Karpas-422 (cell line): ENCODE measurements at places on chromosomes 2 and 18.

DNA sequence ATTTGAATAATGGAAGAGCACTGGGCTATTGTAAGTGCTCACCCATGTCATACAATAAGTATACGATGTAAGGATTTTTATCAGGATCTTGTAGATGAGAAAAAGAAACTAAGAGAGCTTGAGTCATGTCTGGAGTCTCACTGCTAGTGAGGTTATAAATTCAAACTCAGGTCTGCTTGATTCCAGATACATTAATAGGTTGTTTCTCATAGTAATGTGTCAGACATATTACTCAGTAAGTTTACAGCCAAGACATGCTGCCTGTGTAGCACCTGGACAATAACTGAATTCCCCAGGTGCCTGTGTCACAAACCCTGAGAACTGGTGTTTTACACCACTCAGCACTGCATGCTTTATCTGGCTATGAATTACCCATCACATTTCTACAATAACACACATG, 216.9 kb upstream of the LRP1B start:
- no peak for DNase-seq

DNA sequence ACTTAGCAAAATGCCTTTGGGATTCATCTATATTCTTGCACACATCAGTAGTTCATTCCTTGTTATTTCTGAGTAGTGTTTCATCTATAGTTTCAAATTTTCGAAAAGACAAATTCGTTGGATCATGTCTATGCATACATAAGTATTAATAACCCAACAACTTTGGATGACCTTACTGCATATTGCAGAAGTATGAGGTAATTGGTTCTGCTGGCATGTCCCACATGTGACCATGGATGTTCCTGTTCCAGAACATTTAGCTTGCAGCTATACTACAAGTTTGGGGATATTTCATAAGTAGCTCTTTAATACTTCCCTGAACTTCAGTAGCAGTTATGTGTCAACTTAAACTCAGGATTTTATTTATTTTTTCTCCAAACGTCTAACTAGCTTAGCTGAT, 44.9 kb downstream of the APLF start:
- DNase-seq, result no peak

GRCh38 chr2:99615247-99615771, 125.5 kb upstream of the REV1 start:
- DNase-seq, result no peak

DNA sequence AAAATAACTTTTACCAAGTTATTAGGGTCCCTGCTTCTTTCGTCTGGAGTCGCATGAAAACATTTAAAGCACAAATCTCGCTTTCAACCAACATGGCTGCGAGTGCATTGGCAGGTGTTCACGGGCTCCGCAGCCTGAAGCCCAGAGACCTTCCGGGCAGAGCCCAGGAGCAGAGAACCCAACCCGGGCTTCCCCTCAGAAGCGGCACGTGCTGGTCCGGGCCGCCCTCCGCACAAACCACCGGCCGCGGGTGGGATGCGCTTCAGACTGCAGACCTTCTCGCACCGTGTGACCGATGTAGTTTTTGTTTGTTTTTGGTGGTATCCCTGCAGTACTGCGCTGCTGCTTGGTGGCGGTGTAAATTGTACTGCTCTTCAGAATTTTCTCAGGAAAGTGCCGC, 105.6 kb upstream of the TPO start:
- DNase-seq, result no peak

GRCh38 chr2:96775160-96775559, 14.5 kb downstream of the CNNM4 start:
- DNase-seq, result no peak
